ENCODE measurements at places on chromosomes 7 and 10.

GRCh38 chr10:123994417-123995081 is 98.8 kb downstream of the CHST15 start:
- peak; percentile 68 for DNase-seq

DNA sequence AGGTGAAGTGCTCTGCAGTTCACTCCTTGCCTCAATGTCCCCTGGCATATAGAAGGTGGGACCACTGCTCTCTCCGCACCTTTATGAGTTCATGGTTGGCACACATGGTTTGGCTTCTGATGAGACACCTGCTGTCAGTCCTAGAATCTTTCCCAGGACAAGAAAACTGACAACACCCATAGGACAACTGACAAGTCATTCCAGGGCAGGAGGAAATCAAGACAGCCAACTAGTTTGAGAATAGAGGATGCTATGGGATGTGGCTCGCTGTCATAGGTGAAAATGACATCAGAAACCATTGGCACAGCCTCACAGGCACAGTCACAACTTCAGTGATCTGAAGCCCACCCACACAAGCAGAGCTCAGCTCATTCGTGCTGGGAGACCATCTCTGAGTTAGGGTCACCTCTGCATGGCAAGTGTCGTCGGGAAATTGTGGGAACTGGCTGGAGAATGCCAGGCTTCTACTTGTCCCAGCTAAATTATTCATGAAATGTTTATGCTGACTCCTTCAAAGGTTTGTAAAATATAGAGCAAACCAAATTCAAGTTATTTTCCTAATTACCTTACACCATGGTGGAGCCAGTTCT is 762.4 kb downstream of the GRID1 start:
- no peak for DNase-seq

DNA sequence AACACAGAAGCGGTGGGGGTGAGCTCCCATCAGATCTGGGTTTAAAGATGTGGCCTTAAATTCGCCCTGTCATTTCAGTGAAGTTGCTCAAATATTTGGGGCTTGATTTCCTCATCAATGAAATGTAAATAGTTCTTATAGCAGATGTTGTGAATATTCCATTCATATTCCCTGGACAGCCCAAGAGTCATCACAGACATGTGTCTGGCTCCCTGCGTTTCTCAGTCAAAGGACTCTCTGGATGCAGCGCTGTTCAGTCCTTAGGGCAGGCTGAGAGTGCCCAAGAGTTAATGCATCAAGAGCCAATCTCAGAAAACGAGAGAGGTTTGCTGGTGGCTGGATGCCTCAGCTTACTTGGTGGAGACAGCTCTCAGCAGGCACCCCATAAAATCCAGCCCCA is 475.5 kb upstream of the VSTM2A start:
- DNase-seq, result no peak

DNA sequence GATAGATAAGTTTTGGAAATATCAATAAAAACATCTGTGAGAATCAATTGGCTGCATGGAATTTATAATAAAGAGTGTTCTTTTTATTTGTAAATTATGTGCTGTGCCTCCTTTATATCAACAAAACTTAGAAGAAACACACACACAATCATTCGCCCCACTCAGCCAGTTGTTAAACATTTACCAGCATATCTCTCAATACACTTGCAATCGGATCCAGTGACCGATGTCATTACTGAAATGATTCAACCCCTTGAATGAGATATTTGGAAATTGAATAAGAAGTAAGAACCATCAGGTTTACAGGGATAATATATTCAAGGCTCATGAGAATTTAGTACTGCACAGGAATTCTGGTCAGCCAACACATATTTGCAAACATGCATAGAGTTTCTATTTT is 35.6 kb downstream of the TAF3 start:
- DNase-seq, result no peak

GRCh38 chr10:49752584-49752983 is 9.5 kb downstream of the OGDHL start:
- no peak for DNase-seq

DNA sequence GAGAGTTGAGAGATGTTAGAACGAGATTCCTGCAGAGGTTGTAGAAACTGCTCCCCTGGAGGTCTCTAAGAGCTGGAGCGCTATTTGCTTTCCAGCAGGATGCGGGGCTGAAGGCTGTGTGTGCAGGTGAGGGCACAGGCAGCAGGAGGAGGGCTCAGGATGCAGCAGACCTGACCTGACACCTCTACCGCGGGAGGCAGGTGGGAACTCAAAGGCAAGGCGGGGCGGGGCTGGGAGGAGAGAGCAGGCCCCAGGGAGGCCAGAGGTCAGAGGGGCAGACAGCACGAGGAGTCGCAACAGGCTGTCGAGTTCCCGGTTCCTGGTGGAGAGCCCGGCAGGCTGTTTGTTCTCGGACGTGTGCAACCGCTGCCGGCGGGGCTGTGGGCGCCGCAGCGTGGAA is 7.9 kb upstream of the CRTAC1 start:
- no peak for DNase-seq

GRCh38 chr10:121974535-121975294 is at the start of gene NSMCE4A:
Gene NSMCE4A (minus strand): TSS chr10:121975217. CDS start chr10:121975165, 52 bp downstream.
- peak; percentile 41 for DNase-seq

- no peak for DNase-seq
Measured at GRCh38 chr10:98646998-98647917, 200.5 kb upstream of the HPS1 start.

DNA sequence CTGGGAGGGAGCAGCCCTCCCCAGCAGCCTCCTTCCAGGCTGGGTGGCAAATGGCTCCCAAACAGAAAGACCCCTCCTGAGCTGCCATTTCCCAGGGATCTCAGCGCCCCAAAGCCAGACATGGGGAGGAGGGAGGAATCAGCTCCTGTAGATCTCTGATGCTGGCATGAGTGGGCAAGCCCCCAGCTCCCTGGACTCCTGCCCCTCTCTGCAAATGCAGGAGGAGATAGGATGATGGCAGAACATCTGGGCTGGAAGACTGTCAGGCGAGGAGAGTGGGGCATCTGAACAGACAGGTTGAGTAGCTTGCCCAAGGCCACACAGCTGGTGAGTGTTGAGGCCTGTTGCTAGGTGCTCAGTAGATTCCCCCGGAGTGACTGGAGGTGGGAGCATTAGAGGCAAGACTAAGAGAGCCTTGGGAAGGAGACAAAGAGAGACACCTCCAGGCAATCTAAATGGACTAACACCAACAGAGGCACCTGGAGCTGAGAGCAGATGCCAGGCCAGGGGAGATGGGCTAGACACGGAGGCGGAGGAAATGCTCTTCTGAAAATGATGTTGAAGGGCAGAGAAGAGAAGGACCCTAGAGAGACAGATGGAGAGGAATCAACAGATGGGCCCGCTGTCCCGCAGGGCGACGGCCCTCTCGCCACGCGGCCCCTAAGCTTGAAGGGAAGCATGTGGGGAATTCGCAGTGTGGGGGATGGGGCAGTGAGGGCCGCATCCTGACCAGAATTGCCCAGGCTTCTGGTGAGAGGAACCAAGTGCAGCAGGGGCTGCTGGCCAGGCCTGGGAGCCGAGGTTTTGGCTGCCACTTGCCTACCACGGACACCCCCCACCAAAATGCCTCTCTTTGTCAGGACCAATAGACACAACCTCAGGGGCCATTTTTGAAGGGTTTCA is 84.8 kb upstream of the LRRC4 start:
- no peak for DNase-seq

DNA sequence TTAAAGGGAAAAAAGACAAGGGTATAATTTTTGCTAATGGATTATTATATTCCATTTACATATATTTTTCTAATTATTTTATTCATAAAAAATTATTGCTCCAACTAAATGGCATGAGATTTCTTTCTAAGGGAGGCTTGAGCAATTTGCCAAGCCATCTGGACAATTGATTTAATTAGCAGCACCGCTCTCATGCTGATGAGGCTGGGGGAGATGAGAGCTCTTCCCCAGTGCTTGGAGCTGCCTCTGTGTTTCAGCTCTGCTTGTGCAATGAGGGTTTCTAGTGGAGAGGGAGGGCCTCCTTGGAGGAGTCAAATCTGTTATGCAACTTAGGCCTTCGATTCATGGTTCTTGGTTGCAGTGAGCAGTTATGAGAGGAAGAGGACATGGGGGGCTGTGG is 574.3 kb downstream of the TCERG1L start:
- no peak for DNase-seq

DNA sequence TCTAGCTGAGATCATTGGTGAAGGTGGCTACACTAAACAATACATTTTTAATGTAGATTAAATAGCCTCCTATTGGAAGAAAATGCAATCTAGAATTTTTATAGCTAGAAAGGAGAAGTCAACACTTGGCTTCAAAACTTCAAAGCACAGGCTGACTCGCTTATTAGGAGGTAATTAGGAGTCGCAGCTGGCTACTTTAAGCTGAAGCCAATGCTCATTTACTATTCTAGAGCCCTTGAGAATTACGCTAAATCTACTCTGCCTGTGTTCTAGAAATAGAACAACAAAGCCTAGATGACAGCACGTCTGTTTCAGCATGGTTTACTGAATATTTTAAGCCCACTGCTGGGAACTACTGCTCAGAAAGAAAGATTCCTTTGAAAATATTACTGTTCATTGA is 101.6 kb upstream of the EEPD1 start:
- DNase-seq, result no peak

DNA sequence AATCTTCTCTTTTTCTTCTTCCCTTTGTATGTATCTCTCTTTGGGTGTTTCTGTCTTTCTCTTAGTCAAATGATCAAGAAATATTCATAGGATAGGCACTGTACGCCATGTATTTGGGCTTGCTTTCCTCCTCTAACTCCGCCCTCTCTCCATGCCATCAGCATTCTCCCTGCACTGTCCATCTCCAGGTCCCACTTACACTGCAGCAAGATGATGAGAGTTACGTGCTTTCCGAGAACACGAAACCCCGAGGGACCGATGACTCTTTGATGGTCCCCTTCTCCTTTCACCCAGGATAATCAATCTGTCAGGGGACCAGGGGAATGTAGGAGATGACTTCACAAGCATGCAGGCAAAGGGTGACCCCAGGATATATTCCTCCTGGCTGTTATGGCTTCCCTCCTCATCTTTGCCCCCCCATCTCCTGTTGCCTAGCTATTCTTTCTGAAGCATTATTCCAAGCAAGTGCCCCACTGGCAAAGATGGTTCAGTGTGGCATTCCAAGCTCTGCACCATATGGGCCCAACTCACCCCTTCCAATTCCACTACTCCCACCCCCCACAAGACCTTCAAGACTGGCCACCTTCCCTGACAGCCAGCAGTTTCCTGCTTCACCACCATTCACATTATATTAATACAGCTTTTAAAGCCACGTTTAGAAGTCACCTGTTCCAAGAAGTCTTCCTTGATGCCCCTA is 40.0 kb downstream of the HIF1AN start:
- DNase-seq, result no peak

DNA sequence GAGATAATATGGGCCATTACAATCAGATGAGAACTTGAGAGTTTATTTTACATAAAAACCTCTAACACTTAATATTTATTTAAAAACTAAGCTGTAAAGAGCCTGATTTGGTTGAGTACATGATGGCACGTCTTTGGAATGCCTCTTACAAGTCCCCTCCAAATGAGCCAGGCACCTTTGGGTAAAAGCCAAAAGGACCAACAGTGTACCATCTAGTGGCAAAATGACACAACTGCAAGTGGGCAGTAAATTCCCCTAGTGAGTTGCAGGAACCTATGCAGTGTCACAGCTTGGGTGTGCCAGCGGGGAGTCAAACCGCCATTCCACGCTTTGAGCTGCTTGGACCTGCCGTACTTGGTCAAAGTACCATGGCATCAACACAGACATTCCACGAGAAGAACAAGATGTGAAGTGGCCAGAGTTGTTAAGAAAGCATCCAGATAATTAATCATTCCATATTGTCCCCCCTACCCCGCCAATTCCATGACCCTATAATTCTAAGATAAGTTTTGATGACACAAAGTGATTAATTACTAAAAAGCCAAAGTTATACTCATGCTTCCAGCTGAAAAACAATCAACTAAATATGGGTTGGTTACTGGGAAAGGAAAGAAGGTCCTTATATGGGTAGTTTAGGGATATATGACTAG is 115.2 kb downstream of the SORBS1 start:
- no peak for DNase-seq

GRCh38 chr10:28468707-28469483 is 64.0 kb upstream of the WAC start:
- no peak for DNase-seq

- no peak for DNase-seq
Measured at GRCh38 chr10:60155099-60155877, 234.4 kb downstream of the ANK3 start.

DNA sequence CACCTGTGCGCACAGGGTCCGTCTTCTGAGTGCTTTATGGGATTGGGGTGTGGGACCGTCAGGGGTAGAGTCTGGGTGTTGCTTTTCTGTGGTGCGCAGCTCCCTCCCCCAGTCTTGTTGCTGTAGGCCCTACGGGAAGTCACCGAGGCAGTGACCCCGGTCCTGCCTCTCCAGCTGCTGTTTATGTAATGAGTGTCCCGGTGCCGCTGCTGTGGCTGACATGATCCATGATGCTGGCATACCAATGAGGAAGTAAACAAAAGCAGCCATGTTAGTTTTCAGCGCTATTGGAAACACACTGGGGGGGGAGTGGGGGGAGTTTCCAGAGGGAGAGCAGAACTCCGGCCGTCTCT is 1.1 kb downstream of the TRIM8 start:
- DNase-seq, result peak; percentile 27

DNA sequence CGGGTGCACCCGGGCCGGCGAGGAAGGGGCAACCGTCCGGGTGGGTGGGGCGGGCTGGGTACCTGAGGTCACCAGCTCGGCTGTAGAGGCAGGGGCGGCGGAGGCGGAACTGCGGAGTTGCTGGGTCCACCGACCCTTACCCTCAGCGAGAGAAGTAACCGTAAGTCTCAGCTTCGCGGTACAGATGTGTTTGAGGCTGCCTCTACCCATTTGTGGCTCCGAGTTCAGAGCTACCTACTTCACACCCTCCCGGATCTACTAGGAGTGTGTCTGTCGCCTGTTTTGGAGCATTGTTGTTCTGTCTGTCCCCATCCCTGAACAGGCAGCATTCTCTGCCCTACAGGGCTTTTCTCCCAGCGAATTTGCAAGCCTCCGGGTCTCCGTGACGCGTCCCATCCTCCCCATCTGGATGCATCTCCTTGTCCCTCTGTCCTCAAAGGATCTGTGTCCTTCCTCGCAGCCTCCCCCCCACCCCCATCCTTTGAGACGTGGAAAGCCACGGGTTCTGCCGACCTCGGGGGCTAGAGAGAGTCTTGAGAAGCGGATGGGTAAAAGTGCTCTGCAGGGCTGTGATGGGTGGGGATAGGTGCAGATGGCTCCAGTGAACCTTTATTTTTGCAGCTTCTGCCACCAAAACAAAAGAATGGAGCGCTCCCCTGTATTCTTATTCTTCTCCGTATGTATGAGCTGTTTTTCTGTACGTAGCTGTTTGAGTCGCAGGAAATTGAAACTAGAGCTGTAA is 757 bp downstream of the ANKIB1 start:
- no peak for DNase-seq

DNA sequence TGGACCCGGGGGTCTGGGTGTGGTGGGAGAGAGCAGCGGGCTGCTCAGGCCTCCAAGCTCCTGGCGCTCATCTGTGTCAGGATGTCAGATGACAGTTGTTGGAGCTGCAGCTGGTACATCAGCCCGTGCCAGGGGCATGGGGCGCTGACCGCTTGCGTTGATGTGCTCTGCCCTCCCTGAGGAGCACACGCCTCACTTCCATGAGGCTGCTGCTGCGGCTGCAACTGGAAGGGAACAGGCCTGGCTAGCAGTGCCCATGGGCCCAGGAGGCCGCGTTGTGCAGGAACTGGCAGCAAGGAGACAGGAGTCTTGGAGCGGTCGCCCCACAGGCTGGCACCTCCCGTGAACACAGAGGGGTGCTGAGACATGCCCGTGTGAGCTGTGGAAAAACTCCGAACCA is 361.3 kb upstream of the MKI67 start:
- DNase-seq, result no peak
